ENCODE measurements at places on chromosomes 2 and 18.

DNA sequence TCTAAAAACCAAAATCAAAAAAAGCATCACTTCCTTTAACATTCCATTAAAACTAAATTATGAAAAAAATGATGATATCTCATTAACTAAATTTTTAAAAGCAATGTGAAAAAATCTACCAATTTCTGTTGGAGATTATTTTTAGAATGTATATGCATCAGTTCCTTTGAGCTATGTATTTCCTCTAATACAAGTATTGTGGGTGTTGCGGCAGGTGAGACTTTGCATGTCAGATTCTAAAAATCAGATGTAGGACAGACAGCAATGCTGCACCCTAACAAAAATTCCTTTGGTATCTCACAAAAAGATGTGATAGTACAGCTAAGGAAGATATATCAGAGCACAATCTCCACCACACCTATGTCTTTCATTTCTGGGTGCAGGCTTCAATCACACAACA lies 6.8 kb downstream of the MBD2 start:
- no peak for DNase-seq

GRCh38 chr18:63648241-63648640 lies 4.2 kb upstream of the SERPINB4 start:
- no peak for DNase-seq

DNA sequence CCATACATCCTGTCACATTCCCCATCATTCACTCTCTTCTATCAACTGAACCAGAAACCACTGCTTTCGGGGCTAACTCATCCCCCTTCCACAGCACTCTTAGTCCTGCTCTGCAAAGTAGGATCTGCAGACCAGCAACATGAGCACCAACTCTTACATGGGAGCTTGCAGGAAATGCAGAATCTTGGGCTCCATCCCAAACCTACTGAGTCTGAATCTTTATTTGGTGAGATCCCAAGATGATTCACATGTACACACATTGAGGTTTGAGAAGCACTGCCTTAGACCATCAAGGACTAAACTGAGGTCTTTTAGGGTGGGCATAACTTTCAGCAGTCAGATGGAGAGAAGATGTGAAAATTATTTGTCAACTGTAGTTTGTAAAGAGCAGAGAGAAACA lies 235.6 kb upstream of the EPHA4 start:
- no peak for DNase-seq

- no peak for DNase-seq
Observed at GRCh38 chr18:58541146-58541788, 87.6 kb downstream of the ALPK2 start.

- no peak for DNase-seq
Observed at GRCh38 chr18:50590593-50590992, 30.7 kb downstream of the MAPK4 start.

GRCh38 chr2:239169311-239170048 lies 231.3 kb downstream of the HDAC4 start:
- no peak for DNase-seq

DNA sequence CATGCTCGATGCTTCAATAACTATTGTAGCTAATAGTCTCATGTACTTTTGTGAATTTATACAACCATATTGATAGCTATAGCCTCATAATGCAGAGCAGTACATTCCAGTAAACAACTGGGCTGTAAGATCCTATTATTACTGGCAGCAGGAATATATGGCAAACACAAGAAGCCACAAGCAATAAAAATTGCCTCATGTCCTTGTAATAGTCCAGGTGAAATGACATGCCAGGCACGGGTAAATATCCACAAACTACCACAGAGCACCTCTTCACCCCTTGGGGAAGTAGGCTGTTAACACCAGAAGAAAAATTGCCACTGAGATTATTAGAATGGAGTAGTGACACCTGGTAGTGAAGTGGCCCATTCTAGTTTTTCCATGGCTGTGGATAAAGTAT lies 158.3 kb downstream of the MTX2 start:
- peak; percentile 45 for DNase-seq

DNA sequence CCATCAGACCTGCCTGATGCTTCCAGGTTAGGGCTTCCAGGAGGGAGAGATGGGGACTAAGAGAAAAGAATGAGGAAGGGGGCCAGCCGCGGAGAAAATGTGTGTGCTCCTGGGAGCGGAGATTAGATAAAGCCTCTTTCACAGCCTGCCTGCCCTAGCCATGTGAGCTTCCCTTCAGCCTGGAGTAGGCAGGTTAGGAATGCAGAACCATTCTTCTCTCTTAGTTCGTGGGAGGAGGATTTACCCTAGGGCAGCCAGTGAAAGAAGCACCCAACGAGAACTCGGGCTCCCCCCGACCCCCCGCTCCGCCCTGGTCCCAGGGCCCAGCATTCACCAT lies 36.1 kb downstream of the POMC start:
- no peak for DNase-seq

DNA sequence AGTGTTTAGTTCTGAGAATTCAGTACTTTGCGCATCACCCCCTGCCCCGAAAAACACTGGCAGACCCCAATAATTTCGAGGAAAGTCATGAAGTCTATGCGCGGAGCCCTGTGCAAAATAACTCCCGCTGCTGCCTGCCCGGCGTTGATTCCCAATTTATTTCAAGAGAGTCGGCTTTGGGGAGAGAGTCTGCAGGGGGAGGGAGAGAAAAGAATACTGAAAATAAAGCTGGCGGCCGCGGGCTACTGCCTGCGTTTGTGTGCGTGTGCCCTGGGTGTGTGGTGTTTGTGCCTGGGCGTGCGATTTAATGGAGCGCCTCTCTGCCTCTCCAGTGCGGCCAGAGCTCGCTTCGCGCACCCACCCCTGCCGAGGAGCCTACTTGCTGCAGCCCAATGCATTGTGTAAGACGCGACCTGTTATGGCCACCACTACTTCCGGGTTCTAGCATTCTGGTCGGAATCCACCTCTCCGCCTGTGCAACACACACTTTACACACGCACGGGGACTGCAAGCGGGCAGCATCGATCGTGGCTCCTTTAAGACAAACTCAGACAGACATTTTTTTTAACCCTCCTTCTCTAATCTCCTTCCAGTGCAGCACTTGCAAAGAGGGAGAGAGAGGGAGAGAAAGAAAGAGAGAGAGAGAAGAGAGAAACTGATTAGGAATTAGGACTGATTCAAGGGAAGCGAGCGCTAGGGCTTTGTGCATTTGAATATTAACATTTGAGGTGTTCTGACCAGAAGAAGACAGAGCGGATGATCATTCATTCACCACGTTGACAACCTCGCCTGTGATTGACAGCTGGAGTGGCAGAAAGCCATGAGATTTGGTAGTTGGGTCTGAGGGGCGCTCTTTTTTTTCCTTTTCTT lies at the start of gene MEIS1:
MEIS1 (plus strand) TSS at position 447 of the 870 bp plus-strand sequence. CDS start 732 bp downstream, outside the sequence.
- peak; percentile 95 for DNase-seq

- DNase-seq: no peak
Observed at GRCh38 chr2:79375817-79376216, 137.0 kb upstream of the CTNNA2 start.

- no peak for DNase-seq
Observed at GRCh38 chr2:120766470-120767351, 31.0 kb downstream of the GLI2 start.

GRCh38 chr2:194545978-194546377 lies 1111.0 kb upstream of the SLC39A10 start:
- DNase-seq: no peak

DNA sequence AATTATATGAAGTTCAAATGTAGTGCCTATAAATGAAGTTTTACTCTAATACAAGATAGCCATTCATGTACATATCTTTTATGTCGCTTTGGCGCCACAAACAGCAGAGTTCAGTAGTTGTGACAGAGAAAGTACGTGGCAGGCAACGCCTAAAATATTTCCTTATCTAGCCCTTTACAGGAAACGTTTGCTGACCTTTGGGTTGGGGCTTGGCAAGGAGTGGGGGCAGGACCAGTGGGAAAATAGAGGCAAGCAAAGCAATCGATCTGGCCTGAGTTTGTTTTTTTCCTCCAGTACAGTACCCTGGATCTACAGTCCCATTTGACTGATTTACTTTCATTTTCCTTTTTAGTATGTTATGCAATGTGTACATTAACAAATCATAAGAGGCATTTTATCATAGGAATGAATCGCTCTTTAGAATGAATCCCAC lies 13.1 kb downstream of the CCDC68 start:
- no peak for DNase-seq

- DNase-seq: no peak
Observed at GRCh38 chr2:45806563-45807358, 155.3 kb downstream of the PRKCE start.

GRCh38 chr18:66676699-66677098 lies 72.8 kb upstream of the CDH19 start:
- no peak for DNase-seq

- no peak for DNase-seq
Observed at GRCh38 chr2:236942554-236942953, 143.1 kb upstream of the COPS8 start.

DNA sequence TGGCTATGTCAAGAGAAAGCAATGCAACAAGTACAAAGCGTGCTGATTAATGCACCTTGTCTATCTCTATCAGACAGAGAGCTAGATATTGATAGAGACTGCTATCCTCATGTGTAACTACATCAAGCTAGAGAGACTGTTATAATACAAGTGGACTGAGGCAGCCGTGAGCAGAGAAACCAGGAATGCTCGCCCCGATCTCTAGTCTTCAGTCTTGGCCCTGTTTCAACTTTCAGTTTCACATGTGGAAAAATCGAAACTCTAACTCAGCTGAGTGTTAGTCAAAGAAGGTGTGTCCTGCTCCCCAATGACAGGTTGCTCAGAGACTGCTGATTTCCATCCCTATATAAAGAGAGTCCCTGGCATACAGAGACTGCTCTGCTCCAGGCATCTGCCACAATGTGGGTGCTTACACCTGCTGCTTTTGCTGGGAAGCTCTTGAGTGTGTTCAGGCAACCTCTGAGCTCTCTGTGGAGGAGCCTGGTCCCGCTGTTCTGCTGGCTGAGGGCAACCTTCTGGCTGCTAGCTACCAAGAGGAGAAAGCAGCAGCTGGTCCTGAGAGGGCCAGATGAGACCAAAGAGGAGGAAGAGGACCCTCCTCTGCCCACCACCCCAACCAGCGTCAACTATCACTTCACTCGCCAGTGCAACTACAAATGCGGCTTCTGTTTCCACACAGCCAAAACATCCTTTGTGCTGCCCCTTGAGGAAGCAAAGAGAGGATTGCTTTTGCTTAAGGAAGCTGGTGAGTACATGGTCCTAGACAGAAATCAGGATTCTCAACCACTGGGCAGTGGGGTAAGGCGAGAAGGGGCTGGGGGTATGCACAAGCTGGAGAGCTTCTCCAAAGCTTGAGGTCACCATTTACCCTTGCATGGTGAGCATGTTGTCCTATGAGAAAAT lies at the start of gene RSAD2:
RSAD2 (plus strand) TSS at position 376 of the 903 bp plus-strand sequence; CDS start at position 400, 24 bp downstream.
- peak; percentile 53 for DNase-seq

GRCh38 chr2:52895726-52896340 lies 871.8 kb upstream of the CHAC2 start:
- no peak for DNase-seq

DNA sequence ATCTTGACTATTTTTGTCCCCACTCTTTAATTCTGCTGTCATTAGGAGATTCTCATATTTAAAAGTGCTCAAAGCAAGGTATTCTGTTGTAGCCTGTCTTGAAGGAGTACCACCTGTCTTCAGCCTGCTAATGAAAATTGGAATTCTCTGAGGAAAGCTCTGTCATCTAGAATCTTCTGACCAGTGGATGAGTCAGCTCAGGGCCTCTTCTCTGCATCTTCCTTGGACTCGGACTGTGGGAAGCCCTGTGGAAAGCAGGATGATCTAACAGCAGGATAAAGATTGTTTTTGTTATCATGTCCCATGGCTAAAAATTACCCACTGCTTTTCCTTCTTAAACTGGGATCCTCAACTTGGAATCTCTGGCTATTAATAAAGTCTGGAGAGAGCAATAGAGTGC lies 18.7 kb upstream of the TMEM200C start:
- DNase-seq: no peak

GRCh38 chr2:224412141-224413015 lies 10.5 kb upstream of the FAM124B start:
- peak; percentile 19 for DNase-seq

- no peak for DNase-seq
Observed at GRCh38 chr2:238459081-238459629, 32.4 kb downstream of the ASB1 start.

DNA sequence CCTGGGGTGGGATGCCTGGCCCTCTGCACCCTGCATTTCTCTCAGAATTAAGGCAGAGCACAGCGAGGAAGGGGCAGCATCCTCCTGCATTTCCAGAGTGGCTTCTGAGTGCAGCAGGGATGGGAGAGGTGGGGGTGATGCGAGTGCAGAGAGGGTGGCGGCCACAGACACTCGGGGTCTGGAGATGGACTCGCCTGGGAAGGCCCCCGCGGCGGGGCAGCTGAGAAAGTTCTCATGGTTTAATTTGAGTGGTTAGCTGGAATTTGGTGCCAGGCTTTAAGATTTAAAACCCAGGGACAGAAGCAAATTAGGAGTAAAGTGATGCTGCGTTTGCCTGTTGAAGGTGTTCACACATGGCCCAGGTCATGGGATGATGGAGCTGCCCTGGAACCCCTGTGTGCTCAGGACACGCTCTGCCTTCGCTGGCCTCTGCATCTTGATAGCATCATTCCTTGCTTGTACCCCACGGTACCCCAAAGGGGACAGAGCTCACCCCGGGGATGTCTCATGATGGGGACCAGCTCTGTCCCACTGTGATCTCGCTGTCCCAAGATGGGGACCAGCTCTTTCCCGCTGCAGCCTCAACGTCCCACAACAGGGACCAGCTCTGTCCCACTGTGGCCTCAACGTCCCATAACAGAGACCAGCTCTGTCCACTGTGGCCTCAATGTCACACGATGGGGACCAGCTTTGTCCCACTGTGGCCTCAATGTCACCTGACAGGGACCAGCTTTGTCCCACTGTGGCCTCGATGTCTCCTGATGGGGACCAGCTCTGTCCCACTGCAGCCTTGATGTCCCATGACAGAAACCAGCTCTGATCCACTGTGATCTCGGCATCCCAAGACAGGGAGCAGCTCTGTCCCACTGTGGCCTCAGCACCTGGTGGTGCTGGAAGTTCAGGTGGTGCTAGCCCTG lies 27.5 kb downstream of the TMEM18 start:
- DNase-seq: no peak

- peak; percentile 73 for DNase-seq
Observed at GRCh38 chr2:20633794-20634506, 16.9 kb downstream of the HS1BP3 start.

DNA sequence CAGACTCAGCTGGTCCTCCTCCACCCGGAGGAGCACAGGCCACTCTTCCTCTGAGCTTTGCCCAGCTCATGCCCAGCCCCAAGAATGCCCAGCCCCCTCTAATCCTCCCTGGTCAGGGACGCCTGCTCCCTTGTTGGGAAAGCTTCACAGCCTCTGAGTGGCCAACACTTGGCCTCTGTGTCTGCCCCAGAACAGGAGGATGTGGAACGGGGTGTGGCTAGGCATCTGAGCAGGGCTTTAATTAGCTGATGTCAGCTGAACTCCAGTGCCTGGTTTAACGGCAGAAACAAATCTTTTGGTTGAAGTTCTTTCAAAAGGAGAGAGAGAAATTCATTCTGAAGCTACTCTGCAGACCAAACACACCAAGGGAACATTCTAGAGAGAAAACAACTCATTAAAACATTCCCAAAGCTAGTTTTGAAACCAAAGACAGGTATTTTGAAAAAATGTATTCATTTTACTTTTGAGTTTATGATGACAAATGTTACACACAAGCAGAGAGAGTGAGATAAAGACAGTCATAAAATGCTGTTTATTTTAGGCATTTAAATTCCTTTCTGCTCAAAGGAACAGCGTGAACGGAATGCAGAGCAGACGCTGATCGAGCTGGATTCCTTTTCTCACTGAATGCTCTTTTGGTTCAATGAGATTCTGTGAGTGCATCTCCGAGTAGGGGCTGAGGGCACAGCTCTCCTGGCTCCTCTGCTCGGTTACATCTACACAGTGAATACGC lies 63.8 kb downstream of the RTP5 start:
- no peak for DNase-seq

GRCh38 chr2:42087857-42088195 lies 40.0 kb downstream of the PKDCC start:
- no peak for DNase-seq

All from SHP77 (cell line).